Foreskin keratinocyte (primary cell): ENCODE measurements at places on chromosomes 3 and 15.

- no peak for DNase-seq
These were observed 53.0 kb downstream of the CYP19A1 start for GRCh38 chr15:51285399-51285798.

GRCh38 chr15:87753539-87753938, 503.0 kb downstream of the NTRK3 start:
- DNase-seq = no peak

DNA sequence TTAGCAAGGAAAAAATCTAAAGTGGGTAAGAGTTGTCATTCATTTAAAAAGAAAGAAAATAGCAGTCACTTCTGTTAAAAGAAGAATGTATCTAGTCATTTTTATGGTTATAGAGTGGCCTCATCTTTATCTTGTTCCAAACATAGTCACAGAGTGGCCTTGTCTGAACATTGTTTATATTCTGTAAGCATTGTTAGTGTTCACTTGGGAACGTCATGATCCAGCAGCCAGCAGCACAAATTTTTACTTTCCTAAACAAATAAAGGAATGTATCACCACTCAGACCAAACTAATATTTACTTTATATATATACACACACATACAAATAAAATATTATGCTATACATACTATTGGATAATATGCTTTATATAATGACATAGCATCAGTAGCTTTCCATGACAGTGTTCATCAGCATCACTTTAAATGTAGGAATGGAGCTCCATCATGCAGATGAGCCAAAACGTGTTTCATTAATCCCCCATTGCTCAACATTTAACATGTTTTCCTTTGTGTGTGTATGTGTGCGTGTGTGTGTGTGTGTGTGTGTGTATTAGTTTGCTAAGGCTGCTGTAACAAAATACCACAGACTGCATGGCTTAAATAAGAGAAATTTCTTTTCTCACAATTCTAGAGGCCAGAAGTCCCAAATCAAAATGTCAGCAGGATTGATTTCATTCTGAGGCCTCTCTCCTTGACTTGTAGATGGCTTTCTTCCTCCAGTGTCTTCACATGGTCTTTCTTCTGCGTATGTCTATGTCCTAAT, 39.6 kb upstream of the GYG1 start:
- no peak for DNase-seq

- no peak for DNase-seq
These were observed 537.8 kb downstream of the OTOL1 start for GRCh38 chr3:162034368-162034767.

- peak; percentile 99 for DNase-seq
These were observed 866.3 kb downstream of the ROBO2 start for GRCh38 chr3:77906102-77906709.
